Caudate nucleus (tissue), 63 donors: ENCODE measurements at places on chromosomes 6 and 20.

GRCh38 chr6:6586671-6587526, 1.6 kb upstream of the LY86 start:
- no peak for DNase-seq

DNA sequence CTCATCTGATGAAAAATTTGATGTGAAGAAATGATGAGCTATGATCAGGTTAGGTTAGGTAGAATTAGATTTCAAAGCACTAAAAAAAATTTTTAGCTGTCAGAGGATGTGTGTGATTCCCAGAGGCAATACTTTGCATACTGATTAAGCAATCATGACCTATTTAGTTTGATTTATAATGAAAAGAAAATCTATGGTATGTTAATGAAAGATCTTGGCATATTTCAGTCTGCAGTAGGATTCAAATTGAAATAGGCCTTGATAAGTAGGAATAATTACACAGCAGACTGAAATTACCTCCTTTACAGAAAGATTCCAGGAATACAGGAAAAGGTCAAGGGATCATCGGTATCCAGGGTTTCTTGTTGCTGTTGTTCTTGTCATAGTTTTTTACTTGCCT, 69.3 kb downstream of the HDDC2 start:
- no peak for DNase-seq

GRCh38 chr20:20136313-20136712, 84.0 kb downstream of the CFAP61 start:
- DNase-seq: no peak

GRCh38 chr6:81634155-81634880, 118.2 kb downstream of the TENT5A start:
- no peak for DNase-seq

DNA sequence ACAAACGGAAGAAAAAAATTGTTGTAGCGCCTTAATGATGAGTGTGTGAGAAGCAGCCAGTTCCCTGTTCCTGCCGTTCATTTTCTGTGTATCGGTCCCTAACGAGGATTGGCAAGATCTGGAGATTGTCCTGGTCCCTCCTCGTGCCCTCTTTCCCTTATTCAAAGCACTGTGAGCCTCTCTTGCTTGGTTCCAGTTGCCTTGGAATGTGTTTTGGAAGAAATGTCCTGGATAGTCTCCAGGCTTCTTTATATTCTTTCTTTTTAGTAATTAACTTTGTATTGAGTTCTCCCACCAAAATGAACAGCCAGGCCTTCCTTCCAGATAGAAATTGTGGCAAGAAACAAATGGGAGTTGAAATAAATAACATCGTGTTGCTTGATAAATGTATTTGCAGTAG, 348.3 kb downstream of the CDH26 start:
- no peak for DNase-seq

DNA sequence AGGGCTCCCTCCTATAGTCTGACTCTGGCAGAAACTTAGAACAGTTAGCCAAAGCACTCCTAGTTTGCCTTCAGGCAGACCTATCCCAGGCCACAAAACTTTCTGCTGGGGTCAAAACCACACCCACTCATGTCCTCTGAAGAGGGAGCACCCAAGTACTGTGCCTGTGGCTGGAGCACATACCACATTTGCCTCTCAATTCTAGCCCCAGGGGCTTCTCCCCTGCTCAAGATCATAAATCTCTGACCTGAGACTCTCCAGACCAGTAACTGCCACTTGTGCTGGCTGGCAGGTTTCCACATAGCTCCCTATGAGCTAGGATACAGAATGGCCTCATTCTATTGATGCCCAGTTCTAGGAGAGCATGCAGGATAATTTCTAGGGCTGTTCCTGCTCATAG, 781.0 kb downstream of the EYS start:
- no peak for DNase-seq

DNA sequence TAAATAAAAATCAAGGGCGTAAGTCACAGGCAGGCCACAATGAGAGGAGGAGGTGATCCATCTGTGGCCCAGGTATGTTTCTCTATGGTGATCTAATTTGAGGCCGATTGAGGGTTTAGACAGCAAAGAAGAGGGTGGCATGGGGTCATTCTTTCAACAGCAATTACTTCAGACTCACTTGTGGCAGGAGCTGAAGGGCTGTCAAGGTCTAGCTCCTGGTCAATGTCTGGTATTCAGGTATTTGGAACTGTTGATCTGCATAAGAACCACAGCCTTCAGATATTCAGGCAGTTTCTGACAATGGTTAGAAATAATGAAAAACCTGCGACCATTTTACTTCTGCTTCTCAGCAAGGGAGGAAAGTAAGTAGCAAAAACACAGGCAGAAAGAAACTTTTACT, 259.6 kb downstream of the FOXC1 start:
- no peak for DNase-seq

- no peak for DNase-seq
Measured at GRCh38 chr20:17657079-17657825, 24.8 kb downstream of the RRBP1 start.

- DNase-seq: no peak
Measured at GRCh38 chr6:52562911-52563310, 13.9 kb downstream of the TRAM2 start.

- no peak for DNase-seq
Measured at GRCh38 chr6:160137130-160137988, 15.7 kb downstream of the SLC22A1 start.

DNA sequence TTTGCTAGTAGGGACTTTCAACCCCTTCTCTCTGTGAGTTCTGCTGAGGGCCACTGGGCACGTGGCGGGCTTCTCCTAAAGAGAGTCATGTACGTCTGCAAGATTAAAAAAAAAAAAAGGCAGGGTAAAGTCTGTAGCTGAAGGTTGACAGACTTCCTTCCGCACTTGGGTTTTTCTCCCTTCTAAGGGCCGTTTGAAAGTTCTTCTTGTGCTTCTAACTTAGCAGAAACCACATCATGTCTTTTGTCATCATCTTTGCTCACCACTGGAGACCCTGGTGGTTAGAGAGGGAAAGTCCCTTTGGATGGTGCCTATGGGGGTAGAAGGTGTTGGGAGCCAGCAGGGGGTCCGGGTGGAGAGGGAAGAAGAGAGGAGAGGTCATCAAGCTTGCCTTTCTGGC, 31.4 kb downstream of the PRDM1 start:
- DNase-seq: no peak

DNA sequence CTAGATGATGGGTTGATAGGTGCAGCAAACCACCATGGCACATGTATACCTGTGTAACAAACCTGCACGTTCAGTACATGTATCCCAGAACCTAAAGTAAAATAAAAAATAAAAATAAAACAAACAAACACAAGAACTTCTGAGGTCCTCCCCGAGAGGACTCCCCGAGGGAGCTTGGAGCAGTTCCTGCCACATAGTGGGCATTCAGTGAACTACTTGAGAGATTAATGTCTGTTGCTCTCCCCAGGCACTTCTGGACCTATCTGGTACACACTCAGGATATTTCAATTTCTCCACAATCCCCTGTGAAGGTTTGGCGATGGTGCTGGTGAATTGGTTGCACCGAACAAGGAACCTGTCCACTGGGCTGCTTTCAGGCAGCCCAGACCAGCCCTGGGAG, 311.2 kb downstream of the ESR1 start:
- no peak for DNase-seq

GRCh38 chr20:44135012-44135412, 52.0 kb downstream of the JPH2 start:
- no peak for DNase-seq

GRCh38 chr6:109794201-109794923, 103.3 kb downstream of the FIG4 start:
- no peak for DNase-seq

DNA sequence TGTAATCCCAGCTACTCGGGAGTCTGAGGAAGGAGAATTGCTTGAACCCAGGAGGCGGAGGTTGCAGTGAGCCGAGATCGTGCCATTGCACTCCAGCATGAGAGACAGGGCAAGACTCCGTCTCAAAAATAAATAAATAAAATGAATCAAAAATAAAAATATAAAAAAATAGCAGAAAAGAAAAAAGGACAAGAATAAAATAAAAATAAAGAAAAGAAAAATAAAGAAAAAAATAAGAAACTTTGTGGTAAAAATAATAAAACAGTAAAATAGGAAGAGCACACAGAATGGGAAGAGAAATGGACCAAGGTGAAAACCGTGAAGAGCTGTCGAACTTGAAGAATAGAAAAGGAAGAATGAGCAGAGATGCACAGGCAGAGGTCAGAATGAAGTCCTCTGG, 63.0 kb downstream of the SNX5 start:
- no peak for DNase-seq

DNA sequence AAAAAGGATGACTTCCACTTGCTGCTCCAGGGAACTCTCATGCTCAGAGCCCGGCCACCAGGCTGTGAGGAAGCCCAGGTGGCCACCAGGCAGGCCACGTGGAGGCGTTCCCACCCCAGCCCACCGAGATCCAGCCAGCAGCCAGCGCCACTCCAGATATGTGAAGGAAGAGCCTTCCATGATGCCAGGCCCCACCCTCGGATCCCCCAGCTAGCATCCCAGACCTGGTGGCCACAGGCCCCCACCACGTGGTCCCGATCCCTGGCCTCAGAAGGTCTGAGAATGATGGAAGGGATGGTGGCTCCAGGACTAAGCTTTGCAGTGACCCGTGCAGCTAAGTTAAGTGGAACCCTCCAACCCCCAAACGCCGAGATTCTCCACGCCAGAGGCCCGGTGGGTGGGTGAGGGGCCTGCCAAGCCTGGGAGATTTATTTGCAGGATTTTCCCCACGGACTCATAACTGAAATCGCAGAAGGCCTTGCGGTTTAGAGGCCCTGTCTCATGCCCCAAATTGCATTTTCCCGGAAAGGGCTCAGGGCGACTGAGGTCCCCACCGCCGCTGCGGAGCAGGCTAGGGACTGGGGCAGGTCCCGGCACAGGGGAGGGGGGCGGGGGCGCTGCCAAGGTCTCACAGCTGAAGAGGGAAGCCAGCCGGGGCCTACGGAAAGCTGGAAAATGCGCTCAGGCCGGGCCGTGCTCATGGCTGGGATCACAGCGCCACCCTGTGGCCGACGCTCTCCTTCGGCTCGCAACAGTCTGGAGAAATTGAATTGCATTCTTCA, 31.1 kb upstream of the CST7 start:
- DNase-seq: peak; percentile 36

DNA sequence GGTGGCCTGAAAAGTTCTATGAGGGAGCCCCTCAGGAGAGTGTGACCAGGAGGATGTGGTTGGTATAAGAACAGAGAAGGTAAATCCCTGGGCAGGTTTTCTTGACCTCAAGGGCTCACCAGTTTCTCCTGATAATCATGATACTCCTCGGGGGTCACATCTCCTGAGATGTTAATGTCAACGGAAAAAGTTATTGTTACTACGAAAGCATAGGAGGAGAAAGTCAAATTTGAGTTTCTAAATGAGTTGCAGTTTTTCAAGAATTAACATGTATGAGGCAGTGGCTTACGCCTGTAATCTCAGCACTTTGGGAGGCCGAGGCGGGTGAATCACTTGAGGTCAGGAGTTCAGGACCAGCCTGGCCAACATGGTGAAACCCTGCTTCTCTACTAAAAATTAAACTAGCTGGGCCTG, 23.4 kb downstream of the MGME1 start:
- no peak for DNase-seq

DNA sequence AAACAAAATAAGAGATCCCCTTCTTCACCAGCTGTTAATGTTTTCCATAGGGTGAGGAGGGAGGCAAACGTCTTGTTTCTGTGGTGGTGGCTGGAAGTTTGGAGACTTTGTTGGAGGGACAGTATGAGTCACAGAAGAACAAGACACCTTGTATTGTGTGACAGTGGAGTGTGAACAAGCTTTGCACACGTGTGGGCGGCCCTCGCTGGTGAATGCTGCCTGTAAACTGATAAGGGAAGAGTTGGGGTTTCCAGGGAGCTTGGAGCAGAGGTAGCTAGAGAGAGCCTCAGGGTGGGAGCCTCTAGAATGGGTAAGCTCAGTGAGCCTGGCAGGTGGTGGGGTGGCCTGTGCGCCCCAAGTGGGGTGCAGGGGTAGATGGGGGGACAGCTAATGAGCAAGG, 78.3 kb downstream of the ZDHHC14 start:
- DNase-seq: no peak

DNA sequence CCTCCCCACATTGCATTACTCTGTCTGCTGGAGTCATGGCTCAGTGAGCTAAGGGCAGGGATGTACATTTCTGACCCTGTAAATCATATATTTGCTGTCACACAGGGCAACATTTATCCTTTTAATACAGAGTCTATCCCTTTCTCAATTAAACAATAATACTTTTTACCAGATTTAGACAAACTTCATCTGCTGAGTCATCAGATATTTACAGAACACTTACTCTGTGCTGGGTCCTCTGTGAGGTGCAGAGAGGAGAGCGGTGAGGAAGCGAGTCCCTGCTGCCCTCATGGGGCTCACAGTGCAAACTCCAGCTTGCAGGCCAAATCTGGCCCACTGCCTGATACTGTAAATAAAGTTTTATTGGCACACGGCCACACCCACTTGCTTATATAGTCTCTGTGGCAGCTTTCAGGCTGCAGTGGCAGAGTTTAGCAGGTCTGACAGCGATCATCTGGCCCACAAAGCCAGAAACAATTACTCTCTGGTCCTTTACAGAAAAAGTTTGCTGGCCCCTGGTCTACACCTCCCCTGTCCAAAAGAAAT, 144.5 kb downstream of the CDH26 start:
- no peak for DNase-seq

GRCh38 chr20:15843777-15844176, 729.5 kb downstream of the KIF16B start:
- no peak for DNase-seq

GRCh38 chr6:134517145-134517658, 199.3 kb upstream of the SGK1 start:
- DNase-seq: no peak

DNA sequence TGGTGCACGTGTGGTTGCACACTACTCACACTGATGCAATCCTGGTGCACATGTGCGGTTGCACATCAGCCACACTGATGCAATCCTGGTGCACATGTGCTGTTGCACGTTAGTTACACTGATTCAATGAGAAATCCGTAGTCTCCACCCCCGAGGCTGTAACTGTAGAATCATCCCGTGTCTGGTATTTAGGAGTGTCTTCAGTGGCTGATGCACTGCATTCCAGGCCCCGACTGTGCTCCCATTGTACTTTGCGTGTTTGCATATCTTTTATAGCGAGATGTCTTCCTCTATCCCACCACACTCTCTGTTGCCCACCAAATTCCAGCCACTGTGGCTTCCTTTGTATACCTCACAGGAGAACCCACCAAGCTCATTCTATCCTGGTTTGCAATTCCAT, 87.8 kb upstream of the MTHFD1L start:
- no peak for DNase-seq

GRCh38 chr20:44170816-44171410, 16.1 kb downstream of the JPH2 start:
- DNase-seq: no peak

- no peak for DNase-seq
Measured at GRCh38 chr20:50982363-50982762, 23.7 kb downstream of the MOCS3 start.

GRCh38 chr6:167493976-167494697, 169.3 kb downstream of the TTLL2 start:
- peak; percentile 53 for DNase-seq
